T-helper 22 cell (primary cell): ENCODE measurements at places on chromosomes 7 and 10.

- DNase-seq, result peak; percentile 26
Measured at GRCh38 chr10:79445977-79446757, 743 bp upstream of the ZCCHC24 start.

- no peak for DNase-seq
Measured at GRCh38 chr10:98596404-98596803, 149.7 kb upstream of the HPS1 start.

DNA sequence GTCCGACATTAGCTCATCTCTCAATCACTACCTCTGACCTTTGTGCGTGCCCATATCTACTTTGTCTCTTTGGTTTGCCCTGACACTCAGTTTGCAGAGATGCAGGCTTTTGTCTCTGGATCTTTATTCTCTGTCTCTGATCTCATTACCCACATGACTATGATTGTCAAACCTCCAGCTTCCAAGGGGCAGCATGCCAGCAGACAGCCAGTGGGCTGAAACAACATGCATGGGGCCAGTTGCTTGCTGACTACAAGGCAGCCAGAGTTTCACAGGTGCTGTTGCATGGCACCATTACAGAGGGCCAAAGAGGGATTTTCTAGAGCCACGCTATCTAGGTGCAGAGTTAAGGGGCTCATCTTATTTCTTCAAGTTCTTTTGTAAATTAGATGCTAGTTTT is 146.2 kb downstream of the SPAG6 start:
- DNase-seq, result no peak

DNA sequence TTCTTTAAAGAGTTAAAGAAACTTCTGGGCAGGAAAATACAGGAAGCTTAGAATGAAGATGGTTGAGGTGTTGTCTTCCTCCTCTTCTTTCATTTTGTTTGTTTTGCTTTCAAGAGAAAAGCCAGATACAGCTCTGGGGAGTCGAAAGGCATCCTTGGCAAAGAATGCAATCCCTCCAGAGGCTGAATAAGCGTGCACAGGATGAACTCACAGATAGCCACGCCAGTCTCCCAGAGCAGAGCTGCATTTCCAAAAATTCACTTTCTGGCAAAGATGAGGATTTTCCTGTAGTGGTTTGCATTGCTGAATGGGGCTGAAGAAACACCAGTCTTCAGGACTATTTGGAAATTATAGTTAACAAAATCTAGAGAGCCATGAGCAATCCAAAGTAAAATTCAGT is 336.4 kb downstream of the NRG3 start:
- no peak for DNase-seq

DNA sequence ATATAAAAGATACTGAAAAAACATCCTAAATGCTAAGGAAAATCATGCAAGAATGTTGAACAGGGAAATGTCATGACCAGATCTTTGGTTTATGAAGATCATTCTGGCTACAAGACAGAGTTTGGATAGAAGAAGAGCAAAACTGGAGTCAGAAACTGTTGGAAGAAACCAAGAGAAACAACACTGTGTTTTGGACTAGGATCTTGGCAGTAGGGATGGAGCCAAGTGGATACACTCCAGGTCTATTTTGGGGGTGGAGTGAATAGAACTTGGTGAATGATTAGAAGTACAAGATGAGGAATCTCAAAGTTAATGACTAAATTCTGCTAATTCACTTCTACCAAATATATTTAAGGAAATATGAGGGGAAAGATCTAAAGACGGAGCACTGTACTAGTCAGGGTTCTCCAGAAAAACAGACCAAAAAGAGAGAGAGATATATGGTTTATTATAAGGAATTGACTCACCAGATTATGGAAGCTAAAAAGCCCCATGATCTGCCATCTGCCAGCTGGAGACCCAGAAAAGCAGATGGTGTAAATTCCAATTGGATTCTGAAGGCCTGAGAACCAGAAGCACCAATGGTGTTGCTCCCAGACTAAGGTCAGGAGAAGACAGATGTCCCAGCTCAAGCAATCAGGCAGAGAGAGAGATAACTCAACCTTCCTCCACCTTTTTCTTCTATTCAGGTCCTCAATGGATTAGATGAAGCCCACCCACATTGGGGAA is 254.9 kb downstream of the TRIL start:
- no peak for DNase-seq

GRCh38 chr7:158022601-158023000 is 565.0 kb downstream of the PTPRN2 start:
- no peak for DNase-seq

- DNase-seq, result no peak
Measured at GRCh38 chr7:129958643-129959470, 6.1 kb upstream of the UBE2H start.

GRCh38 chr10:126564326-126564888 is 106.1 kb downstream of the C10orf90 start:
- no peak for DNase-seq

- no peak for DNase-seq
Measured at GRCh38 chr7:154646126-154647013, 356.6 kb downstream of the PAXIP1 start.

DNA sequence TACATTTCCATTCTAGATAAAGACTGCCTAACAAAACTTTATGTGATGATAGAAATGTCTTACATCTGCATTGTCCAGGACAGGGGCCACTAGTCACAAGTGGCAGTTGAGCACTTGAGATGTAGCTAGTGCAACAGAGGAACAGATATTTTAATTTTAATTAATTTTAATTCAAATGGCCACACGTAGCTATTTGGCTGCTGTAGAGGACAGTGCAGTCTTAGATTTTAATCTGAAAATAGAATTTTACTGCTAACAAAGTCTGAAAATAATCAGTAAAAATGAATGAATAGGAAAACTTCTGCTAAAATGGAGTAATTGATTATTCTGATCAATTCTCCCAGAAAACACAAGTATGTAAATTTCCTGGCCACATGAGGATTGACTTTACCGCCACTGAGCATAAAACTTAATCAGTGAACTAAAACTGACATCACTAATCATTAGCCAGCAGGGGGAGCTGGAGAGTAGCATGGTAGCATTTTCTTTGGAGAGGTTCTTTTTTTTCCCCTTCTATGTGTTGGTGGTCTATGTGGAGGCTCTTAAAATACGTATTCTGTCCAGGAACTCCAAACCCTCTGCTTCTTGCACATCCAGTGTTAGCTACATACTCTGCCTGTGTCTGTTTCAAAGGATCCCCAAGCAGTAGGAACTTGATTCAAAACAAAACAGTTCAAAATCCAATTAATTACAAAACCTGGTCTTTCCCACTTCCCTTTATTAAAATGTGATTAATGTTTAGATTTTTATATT is 52.1 kb downstream of the TSPAN12 start:
- no peak for DNase-seq

GRCh38 chr7:28005075-28005846 is 175.3 kb downstream of the JAZF1 start:
- DNase-seq, result no peak

DNA sequence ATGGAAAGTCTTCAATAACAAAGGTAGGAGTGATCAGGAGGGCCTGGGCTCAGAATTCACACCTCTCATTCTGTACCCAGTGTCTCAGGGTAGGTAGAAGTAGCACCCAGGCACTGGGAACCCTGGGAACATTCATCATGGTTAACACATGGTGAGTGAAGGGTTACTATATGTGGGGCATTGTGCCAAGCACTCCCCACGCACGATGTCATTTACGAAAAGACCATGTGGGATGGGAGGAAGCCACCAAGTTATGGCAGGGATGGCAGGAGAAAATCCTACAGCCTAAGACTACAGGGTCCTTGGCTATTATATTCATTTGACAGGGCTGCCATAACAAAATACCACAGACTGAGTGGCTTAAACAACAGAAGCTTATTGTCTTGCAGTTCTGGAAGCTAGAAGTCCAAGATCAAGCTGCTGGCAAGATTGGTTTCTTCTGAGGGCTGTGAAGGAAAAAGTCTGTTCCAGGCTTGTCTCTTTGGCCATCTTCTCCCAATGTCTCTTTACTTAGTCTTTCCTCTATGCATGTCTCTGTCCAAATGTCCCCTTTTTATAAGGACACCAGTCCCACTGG is 27.7 kb upstream of the DDIT4 start:
- no peak for DNase-seq

GRCh38 chr10:124484661-124485060 is 23.0 kb downstream of the LHPP start:
- DNase-seq, result no peak

DNA sequence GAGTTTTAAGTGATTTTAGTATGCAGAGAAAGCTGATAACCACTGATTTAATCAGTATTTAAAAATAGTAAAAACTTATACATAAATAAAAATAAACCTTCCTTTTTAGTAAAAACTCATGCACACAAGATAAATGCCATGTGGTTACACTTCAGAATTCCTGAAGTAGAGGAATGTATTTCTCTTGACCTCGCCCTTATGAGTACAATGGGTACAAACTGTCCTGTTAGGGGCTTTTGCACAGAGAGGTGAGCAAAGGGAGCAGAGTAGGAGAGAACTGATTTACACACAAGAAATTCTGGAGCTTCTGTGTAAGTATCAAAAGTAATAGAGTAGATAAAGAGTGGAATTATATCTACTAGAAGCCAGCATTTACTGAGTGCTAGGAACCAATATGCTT is 279.6 kb downstream of the PPP1R3A start:
- no peak for DNase-seq

GRCh38 chr7:16563281-16564022 is 36.8 kb downstream of the LRRC72 start:
- no peak for DNase-seq

- no peak for DNase-seq
Measured at GRCh38 chr7:70947181-70947580, 184.8 kb upstream of the GALNT17 start.

DNA sequence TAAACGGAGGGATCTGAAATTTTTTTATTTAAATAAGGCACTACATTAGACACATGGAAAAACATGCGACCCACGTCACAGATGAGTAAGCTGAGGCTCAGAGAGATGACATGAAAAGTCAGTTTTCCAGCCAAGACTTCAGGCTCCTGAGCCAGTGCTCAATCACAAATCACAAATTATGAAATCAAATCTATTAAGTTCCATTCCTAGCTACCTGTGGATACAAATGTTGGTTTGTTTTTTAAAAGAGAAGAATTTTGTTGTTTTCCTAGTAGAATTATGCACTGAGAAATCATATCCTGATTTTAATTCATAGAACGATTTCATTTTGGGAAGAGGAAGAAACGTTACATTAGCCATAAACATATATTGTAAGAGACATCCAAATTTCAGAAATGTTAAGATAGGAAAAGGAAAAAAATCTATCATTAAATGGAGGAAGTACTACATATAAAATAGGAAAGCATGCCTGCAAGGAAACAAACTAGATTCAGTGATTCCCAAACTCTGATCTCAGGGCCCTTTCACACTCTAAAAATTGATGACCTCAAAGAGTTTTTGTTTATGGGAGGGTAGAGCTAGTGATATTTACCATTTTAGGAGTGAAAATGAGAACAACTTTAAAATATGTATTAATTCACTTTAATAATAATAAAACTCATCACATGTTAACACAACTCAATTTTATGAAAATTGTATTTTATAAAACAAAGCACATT is 340.4 kb downstream of the PARD3 start:
- DNase-seq, result no peak

- DNase-seq, result no peak
Measured at GRCh38 chr10:110686047-110686446, 41.9 kb downstream of the RBM20 start.

GRCh38 chr10:68010426-68010940 is 64.6 kb downstream of the HERC4 start:
- no peak for DNase-seq

- no peak for DNase-seq
Measured at GRCh38 chr7:31308652-31309051, 31.9 kb downstream of the NEUROD6 start.

DNA sequence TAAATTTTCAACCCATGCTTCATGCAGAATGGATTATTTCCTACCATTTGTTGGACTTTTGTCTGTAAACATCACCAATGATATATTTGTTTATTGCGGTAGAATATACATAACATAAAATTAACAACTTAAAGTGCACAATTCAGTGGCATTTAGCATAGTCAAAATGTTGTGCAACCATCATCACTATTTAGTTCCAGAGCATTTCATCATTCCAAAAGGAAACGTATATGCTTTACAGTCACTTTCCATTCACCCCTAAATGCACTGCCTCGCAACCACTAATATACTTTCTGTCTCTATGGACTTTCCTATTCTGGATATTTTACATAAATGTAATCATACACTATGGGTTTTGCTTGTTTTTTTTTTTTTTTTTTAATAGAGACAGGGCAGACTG is 11.4 kb upstream of the ZNF248 start:
- no peak for DNase-seq

DNA sequence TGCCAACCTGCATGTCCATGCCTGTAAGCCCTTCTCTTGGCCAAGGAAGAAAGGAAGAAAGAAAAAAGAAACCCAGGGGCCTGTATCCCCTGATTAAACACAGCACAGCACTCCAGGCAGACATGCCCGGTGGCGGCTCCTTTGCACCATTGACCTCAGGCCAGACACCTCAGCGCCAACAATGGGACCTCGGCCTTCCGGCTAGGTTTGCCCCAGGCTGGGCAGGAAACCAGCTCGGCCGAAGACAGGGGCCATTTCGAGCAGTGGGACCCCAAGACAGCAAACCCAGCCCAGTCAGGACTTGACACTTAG is 2.8 kb downstream of the HOXA10 start:
- DNase-seq, result no peak

- no peak for DNase-seq
Measured at GRCh38 chr7:152336754-152337368, 98.9 kb downstream of the KMT2C start.

DNA sequence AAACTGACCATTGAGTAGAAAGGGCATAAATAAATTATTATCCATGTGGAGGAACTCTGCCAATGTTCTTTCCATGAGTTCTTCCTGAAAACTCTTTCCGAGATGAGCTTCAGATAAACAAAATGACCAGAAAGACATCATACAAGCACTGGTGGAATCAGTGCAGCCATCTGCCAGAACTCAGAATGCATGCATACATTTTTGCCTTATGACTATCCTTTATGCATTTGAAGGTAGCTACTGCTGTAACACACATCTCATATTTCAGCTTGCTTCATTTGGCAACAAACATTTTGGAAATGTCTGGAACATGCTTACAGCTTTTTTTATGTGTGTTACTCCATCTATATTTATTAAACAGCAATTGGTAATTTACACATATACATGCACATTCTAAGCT is 448.9 kb downstream of the PLXDC2 start:
- DNase-seq, result no peak

DNA sequence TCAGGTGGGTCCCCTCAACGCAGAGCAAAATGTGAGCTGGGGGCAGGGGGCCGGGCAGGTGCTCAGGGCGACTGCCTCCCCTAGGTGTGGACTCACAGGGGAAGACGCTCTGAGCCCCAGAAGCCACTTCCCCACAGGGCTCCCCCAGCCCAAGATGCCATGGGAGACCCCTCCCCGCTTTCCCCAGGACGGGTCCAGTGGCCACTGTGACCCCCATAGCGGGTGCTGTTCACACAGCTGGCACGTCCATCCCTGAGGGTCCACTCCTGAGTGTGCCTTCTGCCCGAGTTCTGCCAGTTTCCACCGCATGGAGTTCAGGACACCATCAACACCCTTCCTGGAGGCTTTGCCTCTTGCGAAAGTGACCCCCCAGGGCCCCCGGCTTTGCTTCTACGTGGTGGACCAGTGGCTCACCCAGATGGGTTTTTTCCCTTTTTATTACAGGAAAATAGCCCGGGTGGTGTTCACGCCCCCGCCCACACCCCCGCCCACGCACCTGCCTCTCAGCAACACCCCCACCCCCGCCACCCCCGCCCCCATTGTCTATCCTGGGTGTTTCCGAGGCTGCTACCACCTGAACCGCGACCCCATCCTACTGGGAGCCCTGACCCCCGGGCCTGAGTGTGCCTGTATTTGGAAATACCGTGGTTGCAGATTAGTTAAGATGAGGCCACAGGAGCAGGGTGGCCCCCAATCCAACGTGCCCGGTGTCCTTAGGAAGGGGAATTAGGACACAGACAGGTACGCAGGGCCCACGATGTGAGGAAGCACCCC is 32.0 kb downstream of the ADAP1 start:
- DNase-seq, result no peak
